Cerebellar cortex (tissue), 1 donor: ENCODE measurements at places on chromosomes 13 and 19.

GRCh38 chr13:30376426-30377311 is 45.6 kb upstream of the UBE2L5 start:
- DNase-seq, result no peak

- peak; percentile 83 for DNase-seq
Measured at GRCh38 chr19:45443462-45444317, 20.0 kb upstream of the ERCC1 start.

DNA sequence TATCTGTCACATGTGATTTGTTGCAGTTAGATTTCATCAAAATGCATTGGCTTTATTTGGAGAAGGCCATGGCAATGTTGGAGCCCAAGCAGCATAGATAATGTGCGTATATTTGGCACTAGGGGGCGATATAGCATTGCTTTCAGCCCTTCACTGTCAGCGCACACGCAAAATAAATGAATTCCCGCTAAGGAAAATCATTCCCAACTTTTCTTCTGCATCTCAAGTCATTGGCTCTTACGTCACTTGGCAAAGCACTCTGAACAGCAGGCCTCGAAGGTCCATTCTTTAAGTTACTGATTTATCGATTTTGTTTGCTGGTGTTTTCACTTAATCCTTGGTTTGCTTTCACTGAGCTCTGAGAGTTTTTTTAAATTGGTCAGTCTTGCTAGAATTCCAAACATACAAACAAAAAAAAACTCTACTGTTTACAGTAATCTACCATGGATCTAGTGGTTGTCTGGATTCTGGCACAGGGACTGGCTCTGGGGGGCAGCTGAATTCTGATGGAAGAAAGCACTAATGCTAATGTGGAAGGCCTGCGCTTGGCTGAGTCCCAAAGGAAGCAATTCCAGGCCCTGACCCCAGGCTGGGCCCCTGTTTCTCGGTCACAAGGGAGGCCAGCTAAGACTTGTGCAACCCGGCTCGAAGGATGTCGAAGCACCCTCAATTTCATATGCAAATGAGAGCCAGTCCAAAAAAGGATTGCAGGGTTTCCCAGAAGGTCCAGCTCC is 97.7 kb upstream of the IPO5 start:
- peak; percentile 69 for DNase-seq

DNA sequence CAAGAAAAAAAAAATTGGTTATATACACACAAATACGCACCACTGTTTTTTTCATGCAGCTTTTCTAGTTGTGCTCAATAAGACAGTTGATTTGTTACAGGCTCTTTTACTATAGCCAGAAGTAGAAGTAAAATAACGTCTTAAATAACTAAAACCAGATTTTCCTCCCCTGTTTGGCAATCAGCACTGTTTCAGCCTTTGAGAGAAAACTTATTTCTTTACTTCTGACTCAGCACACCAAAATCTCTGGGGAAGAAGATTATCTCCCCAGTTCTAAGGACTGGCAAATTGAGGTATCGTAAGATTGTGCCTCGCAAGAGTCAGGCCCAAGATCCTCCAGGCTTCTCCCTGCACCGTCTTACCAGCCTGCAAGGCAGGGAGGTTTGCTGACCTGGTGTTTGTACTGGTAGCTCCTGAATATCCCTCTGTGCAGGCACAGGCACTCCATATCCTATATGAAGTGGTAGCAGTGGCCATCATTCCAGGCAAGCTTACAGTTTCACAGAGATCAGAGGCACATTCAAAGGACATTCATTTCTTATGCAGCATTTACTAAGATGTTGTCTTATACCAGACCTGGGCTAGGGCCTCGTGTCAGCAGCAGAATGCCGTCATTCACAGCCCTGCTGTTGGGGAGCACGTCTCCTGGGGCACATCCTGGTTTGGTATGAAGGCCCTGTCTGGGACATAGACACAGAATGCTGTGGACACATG is 268.2 kb downstream of the ZNF536 start:
- no peak for DNase-seq

DNA sequence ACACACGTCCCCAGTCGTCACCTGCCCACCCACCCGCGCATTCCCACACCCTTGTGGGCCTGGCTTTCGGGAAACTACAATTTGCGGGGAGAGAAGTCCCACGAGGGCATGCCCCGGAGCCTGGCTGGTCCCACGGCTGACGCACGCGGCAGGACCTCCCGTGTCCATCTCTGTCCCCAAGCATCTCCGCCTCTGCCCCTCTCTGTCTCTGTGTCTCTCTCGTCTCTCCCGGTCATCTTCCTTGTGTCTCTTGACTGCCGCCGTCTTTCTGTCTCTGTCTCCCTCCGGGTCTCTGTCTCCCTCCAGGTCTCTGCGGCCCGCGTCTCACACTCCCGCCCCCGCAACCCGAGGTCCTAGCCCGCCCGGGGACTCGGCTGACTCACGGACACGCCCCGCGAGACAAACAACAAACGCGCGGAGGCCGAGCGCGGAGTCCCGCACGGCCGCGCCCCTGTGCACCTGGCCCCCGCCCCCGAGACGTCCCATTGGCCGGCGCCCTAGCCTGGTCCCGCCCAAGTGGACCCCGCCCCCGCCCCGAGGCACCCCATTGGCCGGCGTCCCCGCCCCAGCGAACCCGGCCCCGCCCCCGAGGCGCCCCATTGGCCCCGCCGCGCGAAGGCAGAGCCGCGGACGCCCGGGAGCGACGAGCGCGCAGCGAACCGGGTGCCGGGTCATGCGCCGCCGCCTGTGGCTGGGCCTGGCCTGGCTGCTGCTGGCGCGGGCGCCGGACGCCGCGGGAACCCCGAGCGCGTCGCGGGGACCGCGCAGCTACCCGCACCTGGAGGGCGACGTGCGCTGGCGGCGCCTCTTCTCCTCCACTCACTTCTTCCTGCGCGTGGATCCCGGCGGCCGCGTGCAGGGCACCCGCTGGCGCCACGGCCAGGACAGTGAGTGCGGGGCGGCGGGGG is at the start of gene FGF22:
Gene FGF22 (plus strand): TSS at position 627 of the 908 bp plus-strand sequence. CDS start 47 bp downstream, at position 674.
- peak; percentile 79 for DNase-seq

DNA sequence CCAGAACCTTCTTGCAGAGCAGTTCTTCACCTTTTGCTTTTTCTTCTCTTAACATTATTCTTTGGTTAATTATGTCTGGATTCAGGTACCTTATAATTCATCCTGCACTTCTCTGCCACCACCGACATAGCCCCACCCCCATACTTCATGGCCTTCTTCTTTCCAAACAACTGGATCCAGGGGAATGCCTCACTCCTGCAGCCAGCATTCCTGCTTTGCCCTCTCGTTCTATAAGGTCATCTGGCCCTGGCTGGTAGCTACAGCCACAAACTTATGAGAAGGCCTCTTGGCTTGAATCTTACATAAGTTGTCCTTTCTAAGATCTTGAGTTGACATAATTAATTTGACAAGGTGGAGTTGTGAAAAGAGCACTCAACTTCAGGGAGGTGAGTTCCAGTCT is 84.1 kb upstream of the FRY start:
- DNase-seq, result no peak

DNA sequence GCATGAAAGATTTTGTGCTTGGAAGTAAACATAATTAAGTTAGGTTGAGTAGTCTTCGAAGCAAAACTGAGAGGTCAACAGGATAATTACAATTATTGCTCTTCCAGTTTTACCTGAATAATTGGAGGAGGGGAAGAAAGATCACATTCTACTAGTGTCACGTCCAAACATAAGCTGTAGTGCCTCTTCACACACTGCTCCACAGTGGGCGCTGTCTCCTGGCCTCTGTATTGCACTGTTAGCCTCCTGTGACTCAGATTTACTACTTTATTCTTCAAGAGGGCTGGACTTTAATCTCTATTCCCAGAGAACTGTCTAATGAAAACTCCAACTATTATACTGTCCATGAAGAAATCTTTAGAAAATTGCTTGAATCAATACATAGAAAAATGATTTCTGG is 62.9 kb downstream of the TRPC4 start:
- DNase-seq, result no peak

DNA sequence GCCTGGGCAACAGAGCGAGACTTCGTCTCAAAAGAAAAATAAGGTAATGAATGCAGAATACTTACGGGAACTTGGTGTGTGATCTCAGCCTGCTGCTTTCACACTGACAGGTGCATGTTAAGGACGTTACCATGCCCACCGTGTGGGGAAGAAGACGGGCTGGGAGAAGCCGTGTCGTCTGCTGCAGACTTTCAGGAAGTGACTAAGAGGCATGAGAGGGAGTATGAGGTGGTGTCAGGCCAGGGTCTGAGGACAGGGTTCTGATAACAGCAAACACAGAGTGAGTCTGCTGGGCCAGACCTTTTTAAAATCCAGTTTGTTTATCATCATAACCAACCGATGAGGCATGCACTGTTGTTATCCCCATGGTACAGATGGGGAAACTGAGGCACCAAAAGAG is 13.6 kb upstream of the GALP start:
- DNase-seq, result no peak

DNA sequence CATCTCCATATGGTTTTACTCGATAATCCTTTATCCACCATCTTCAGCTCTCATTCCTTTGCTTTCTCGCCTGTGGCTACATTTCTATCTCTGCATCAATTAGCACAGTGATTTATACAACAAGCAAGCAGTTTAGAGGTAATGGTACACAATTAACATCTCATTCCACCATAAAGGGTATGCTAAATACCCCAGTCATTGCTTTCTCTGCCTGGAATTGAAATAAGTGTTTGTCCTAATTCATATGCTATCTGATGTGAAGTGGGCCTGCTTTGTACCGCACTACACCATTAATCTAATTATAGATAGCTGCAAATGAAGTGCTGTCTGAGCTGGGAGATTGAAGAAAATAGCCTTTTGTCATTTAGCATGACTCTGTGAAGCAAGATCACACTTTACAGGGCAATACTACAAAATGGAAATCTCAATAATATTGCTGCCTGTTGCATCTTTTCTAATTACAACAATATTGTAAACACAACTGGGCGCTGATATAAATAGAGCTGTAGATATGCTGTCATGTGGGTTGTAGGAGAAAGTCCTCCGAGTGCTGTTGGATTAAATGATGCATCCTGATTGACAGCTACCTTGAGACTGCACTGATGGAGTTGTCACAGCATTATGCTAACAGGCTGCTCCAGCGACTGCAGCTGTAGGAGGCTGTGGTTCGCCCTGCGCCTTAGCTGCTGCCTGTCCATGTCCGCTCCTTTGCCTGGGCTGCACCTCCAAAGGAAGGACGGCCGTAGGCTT is 78.2 kb downstream of the GGACT start:
- no peak for DNase-seq

DNA sequence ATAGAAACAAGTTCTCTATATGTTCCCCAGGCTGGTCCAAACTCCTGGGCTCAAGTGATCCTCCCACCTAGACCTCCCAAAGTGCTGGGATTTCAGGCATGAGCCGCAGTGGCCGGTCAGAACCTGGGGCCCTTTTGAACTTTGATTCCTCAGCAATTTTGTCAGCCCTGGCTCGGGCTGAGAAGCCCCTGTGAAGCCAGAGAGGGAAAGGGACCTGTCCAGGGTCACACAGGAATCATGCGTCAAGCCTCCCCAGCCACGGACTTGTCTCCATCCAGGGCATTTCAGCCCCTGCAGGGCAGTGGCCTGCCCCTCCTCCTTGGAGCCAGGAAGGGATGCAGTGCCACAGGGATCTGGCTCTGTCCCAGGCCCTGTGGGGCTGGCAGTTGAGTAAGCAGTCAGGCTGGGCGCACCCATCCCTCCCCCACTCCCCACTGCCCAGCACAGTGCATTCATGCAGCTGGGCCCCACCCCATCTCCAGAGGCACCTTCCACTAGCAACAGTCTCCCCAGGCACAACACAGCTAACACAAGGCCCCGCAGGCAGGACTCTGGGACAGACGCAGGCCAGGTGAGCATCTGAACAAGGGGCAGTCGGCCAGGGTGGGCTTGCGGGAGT is at the start of gene CAPS:
Gene CAPS (plus strand): TSS at position 516 of the 619 bp plus-strand sequence. CDS start 153 bp downstream, outside the sequence.
- DNase-seq, result no peak

DNA sequence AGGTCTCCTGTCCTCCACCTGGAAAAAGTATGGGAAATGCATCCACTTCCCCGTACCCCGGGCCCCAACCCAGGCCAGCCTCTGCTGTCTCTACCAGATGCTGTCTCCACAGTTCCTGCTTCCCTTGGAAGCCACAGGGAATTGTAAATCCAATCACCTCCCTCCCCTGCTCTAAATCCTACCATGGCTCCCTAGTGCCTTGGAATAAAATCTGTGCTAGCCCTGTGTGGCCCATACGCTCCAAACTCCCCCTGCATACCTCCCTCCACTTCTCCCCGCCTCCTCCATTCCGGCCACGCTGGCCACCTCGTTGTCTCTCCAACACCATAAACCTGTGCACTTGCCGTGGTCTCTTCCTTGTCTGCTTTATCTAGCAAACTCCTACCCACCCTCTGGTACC is 31.2 kb downstream of the UNC13A start:
- no peak for DNase-seq

DNA sequence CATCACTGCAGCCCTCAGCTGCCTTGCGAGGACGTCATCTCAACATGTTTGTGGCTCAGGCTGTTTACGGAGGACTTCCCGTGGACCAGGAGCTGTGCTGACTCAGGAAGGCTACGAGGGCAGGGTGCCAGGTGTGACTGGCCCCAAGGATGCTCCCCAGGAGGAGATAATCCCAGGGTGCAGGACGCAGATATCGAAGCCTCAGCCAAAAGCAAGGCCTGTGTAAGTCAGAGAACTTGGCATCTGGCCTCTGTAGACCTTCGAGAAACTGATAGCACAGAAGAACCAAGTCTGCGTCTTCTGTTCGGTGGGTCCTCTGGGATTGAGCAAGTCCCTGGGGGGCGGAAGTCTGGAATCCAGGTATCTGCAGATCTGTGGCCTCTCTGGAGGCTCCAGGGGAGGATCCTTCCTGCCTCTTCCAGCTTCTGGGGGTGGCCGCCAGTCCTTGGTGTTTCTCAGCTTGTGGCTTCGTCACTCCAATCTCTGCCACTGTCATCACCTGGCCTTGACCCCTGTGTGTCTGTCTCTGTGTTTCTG is 2.6 kb upstream of the DOHH start:
- no peak for DNase-seq

GRCh38 chr19:31334849-31335624 is 14.2 kb downstream of the TSHZ3 start:
- no peak for DNase-seq

DNA sequence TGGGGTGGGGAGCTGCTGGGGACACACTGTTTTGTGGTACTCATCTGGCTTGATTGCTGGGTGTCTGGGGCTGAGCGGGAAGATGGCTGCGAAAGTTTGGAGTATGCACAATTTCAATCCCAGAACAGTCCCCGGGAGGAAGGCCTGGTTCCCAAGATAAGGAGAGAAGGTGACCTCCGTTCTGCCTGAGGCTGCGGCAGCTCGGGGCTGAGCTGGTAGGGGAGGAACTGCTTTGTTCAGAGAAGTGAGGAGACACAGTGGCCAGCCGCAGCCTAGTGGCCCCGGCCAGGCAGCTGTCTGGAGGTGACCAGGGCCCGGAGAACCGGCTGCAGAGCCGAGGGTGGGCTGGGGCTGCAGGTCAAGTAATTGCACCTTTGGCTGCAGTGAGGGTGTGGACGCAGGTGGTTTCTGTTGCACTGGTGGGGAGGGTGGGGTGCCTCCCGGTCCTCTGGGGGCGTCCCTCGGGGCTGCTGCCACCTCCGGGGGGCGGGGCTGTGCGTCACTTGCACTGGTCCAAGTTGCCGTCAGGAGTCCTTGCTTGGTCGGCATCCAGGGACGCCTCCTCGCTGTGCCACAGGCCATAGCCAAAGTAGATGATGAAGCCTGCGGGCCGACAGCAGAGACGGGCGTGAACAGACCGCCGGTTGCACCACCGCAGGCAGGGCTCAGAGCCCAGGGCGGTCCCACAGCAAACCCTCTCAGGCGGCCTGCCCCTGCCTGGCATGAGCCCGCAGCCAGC is 81.3 kb downstream of the SLC7A1 start:
- DNase-seq, result no peak
